ENCODE measurements at places on chromosomes 5 and 9.

DNA sequence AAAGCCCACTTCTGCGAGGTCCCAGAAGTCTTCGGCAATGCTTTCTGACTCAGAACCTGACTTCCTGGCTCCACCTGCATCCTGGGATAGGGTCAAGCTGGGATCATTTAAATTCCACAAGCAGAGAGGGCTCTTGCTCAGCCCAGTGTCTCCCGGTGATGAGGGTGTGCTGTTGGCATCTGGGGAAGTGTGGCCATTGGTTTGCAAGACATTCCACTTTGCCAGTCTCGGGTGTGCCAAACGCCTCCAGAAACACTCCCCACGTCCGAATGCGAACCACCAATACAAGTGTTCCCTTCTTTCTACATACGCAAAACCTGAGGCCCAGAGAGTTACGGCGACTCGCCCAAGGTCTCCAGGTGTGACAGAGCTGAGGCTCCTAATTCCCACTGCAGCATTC is 43.1 kb upstream of the FCN2 start:
- DNase-seq = peak; percentile 30

DNA sequence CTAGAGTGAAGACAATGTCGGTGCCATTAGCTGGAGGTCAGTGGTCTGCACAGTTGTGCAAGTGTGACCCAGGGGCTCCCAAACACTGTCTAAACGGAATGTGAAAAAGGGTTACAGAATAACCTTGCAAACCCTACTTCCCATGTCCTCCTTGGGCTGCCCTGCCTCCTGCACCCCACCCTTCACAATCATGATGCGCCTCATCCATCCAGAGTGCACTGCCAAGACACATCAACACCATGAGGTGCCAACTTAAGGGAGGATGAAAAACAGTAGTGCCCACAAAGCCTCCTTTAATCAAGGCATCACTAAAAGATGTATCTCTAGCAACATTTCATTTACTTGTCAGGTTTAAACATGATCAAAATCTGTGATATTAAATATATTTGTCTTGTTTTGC is 87.1 kb downstream of the SETX start:
- DNase-seq = no peak

DNA sequence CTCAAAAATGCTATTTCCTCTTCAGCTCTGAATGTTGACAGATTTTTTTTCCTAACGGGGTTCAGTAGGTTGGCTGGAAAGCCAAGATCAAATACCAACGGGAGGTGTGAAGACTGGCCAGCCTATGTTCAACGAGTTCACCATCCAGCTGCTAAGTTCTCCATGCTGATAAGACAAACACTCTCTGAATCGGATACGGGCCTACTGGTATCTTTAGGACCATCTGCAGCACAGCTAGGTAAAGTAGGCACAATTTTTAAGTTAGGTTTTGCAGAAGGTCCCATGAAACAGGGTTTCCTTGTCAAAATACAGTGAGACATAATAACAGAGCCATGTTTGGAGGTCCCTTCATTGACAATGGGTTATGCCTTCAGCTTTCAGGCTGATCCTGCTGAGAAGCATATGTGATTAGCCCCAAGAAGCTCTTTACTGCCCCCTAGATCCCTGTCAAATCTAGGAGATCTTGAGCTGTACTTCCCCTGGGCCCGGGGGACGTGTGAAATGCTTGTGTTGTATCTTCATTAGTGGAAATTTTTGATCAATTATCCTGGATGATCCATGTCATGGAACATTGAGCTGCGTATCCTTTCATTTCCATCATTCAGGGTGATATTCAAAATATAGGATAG is 60.6 kb downstream of the PGM5 start:
- DNase-seq = peak; percentile 3

GRCh38 chr5:1946776-1947175 is 64.1 kb upstream of the IRX4 start:
- no peak for DNase-seq

DNA sequence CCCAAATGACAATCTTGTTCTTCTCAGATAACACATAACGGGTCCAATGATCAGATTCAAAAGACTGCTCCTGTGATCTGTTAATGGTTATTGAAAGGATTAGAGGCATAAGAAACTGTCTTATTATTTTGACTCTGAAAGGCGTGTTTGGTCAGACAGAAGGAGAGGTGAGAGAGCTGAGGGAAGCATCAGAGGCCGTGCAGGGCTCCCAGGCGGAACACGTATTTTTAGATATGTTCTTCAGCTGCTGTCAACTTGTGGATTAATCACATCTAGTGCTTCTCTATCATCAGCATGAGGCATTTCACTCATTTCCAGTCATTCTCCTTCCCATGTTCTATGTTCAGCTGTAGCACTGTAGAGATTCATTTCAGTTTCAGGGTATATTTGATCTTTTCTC is 199.8 kb downstream of the MAPKAP1 start:
- no peak for DNase-seq

DNA sequence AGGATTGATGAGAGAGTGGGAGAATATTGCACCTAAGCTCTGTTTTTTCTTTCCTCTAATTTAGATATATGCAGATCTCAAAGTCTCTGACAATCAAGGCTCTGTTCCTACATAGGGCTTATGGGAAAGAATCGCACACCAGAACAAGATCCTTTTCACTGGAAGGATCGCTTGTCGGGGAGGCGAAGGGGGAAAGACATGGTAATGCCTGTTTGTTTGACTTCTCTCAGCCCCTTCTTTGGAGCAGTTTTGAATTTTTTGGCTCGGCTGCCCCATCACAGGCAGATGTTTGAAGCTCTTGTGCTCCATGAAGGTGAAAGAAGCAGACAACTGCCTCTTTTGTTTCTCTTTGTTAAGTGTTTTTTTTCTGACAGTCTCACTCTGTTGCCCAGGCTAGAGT is 599.9 kb upstream of the ZNF608 start:
- no peak for DNase-seq

DNA sequence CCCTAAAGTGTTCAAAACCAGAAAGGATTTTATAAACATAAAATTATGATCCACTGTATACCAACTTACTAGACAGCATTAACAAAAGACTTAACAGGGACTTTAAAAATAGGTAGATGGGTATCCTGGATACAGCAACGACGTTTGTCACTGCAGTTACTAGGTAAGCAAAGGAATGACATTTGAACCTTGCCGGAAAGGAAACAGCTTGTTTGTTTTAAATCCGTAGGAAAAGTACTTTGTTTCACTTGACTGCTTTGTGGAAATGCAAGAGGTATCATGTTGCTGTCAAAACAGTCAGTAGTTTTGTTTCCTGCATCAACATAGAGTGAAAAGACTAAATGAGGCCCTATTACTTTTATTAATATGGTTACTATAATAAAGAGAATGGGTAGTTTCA is 122.9 kb downstream of the CDC42SE2 start:
- no peak for DNase-seq

DNA sequence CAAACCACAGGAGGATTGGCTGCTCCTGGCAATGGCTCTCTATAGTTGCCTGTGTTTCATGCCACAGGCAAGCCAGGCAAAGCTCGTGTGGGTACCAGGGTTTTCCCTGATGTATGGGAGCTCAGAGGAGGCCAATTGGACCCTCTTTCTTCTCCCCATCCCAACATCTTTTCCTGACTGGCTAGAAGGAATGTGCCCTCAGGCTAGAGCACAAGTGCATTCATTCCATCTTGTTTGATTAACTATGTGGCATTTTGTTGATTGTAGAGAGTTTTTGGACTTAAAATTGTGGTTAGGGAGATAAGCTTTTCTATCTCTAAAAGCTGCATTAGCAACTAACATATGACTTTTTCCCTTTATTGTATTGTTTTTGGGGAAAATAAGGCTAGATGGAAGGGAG is 561.3 kb downstream of the PSAT1 start:
- DNase-seq = no peak

DNA sequence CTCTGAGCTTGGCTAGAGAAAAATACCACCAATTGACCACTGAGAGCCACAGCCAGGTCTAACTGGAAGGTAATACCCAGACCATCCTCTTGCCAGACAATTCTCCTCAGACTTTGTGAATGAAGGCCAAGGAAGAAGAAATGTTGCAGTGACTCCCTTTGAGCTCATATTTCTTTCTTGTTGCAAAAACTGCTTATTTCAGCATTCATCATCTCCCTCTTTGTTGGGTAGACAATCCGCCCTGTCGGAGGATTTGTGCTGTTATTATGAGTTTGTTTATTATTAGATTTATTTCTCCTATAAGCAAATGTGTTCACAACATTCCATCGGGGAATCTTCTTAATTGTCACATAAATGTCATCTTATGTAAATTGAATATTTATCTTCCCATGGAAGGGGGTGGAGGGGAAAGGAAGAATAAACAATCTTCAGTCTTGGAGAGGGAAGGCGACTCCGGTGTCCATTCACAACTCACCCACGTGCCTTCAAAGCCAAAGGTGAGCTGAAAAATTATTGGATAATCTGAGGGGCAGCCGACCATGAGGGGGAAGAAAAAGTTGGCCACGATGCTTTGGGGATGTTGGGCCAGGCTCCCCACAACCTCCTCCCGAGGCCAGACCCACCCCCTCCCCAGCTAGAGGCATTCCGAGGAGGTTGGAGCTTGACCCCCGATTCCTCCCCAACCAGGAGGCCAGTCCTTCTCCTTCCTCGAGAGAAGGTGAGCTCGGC is 1.8 kb upstream of the JADE2 start:
- no peak for DNase-seq

DNA sequence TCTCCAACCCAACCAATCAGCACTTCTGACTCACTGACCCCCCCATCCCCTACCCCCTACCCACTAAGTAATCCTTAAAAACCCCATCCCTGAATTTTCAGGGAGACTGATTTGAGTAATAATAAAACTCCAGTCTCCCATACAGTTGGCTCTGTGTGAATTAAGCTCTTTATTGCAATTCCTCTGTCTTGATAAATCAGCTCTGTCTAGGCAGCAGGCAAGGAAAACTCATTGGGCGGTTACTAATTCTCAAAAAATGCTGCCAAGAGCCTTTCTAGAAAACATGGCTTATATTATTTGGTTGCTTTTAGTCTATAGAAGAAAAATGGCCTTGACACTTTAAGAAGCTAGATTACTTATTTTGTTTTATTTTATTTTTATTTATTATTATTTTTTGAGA is 131.7 kb downstream of the SUSD1 start:
- DNase-seq = peak; percentile 59

- DNase-seq = no peak
Observed at GRCh38 chr5:154999865-155000264, 13.7 kb upstream of the KIF4B start.

- no peak for DNase-seq
Observed at GRCh38 chr5:9818340-9818845, 188.2 kb upstream of the TAS2R1 start.

GRCh38 chr9:93116072-93116961 is 17.7 kb downstream of the NINJ1 start:
- DNase-seq = peak; percentile 75
